Right renal pelvis (tissue), 4 donors: ENCODE measurements at places on chromosomes 11 and 22. TPM values are rescaled to one million over a fixed set of nuclear protein-coding genes. Genes with fewer than 3 reads are reported as not detected.

- no peak for DNase-seq
Observed at GRCh38 chr11:45045683-45046471, 95.2 kb upstream of the TP53I11 start.

Gene MOGAT2
- 1.7 TPM for polyA plus RNA-seq

Gene NELL1
- polyA plus RNA-seq = 3.0 TPM

GRCh38 chr11:73465023-73465675, 89.0 kb downstream of the RELT start:
- DNase-seq = no peak

Gene SCN4B
- 0.93 TPM for polyA plus RNA-seq
